GM23248 (cell line): ENCODE measurements at places on chromosomes 11 and 22. TPM values are rescaled to one million over a fixed set of nuclear protein-coding genes. Genes with fewer than 3 reads are reported as not detected.

FOLH1 gene
- not detected in 2 replicates for total RNA-seq

MIOX gene
- total RNA-seq = not detected in 2 replicates

PHF21B gene
- total RNA-seq = not detected in 2 replicates

DRD4 gene
- not detected in 2 replicates for total RNA-seq

SEC14L6 gene
- not detected in 2 replicates for total RNA-seq

TRIOBP gene
- 127 and 135 TPM in 2 replicates for total RNA-seq

LRRC4C gene
- not detected in 2 replicates for total RNA-seq

RIN1 gene
- 37.7 and 44.0 TPM in 2 replicates for total RNA-seq

MS4A12 gene
- total RNA-seq = not detected in 2 replicates

TMPRSS4 gene
- not detected in 2 replicates for total RNA-seq

NXF1 gene
- 25.0 and 32.0 TPM in 2 replicates for total RNA-seq

MTFP1 gene
- 6.6 and 18.3 TPM in 2 replicates for total RNA-seq

OR2AG1 gene
- total RNA-seq = not detected in 2 replicates

DCHS1 gene
- total RNA-seq = 5.8 and 6.4 TPM in 2 replicates

SPATA19 gene
- total RNA-seq = not detected in 2 replicates
